Right ventricle myocardium inferior (tissue), 1 donor: ENCODE measurements at places on chromosomes 11 and 22. TPM values are rescaled to one million over a fixed set of nuclear protein-coding genes. Genes with fewer than 3 reads are reported as not detected.
A peak's percentile ranks its signal among the peaks of the same experiment; 100 is the strongest.

Gene CHADL
- 26.4 TPM for total RNA-seq

Gene OR10A2
- total RNA-seq, result not detected

Gene SCARF2
- 3.0 TPM for total RNA-seq

Gene SEPTIN5
- total RNA-seq, result 120 TPM

Gene OR52I2
- not detected for total RNA-seq

Gene PDE2A
- total RNA-seq, result 41.2 TPM

Gene TREH
- not detected for total RNA-seq

Gene APOA1
- total RNA-seq, result 5.4 TPM

Gene RBFOX2
- total RNA-seq, result 84.4 TPM

Gene OR51B5
- total RNA-seq, result not detected

Gene DGCR2
- total RNA-seq, result 29.9 TPM

Gene VWA5A
- 4.2 TPM for total RNA-seq

Gene GRM5
- not detected for total RNA-seq

Gene ZNF215
- 0.60 TPM for total RNA-seq

GRCh38 chr11:73480677-73481076, 104.5 kb downstream of the RELT start:
- no peak for DNase-seq

GRCh38 chr11:112999520-112999919, 38.3 kb downstream of the NCAM1 start:
- DNase-seq, result no peak

DNA sequence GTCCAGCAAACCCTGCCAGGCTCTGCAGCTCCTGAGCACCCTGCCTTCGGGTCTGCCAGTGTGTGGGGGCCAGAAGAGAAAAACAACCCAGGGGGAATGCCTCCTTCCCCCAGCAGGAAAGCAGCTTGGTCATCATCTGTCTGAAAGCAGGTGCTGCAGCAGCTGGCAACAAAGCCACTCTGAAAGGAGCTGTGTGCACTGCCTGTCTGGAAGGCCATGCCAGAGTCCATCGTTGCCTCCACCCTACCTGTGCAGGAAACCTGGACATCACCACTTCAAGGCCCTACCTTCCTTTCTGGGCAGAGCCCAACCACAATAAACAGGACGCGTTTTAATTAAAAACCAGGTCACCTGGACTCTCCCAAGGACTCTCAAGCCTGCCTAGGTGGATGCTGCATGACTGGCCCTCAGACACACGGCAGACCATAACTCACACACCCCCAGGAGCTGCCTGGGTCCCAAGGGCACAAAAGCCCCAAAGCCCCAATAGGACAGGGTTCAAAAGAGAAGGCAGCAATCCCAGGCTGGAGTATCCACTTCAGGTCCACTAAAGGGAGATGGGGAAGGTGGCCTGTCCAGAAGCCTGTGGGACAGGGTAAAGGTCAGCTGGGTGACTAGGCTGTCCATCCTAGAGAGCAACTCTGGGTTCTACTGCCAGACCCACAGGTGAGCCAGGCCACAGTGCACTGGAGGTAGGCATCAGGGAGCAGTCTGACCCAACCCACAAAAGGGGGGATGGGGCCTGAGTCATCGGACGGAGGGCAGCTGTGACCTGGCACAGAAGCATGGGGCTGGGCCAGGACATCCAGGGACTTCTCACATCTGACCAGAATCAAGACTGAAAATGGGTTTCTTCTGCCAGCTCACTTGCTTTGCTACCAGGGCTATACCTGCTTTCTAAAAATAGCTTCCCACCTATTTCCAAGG, 6.1 kb downstream of the GNB1L start:
- DNase-seq, result no peak

- no peak for DNase-seq
Observed at GRCh38 chr11:74318241-74318932, 6.9 kb upstream of the P4HA3 start.

DNA sequence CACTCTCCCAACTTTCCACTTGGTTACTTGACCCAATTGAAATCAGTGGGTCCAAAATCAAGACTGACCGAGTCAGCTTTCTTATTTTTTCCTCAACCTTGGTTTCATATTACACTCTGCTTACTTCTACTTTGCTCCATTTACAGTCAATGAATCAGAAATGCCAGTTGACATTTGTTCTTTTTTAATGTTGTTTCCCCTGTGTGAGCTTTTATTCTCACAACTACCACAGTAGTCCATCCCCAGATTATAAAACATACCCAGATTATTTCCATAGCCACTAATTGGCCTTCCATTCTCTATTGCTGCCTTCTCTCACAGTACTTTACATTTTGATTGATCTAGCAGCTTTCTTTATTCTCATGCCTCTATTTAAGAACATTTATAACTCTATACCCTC, 50.0 kb downstream of the DNAJC24 start:
- no peak for DNase-seq

DNA sequence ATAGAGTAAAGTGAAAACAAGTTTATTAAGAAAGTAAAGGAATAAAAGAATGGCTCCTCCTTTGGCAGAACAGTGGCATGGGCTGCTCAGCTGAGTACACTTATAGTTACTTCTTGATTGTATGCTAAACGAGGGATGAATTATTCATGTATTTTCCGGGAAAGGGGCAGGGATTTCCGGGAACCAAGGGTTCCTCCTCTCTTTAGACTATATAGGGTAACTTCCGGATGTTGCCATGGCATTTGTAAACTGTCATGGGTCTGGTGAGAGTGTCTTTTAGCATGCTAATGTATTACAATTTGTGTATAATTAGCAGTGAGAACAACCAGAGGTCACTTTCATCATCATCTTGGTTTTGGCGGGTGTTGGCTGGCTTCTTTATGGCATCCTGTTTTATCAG, 23.5 kb upstream of the SPTY2D1 start:
- DNase-seq, result no peak

DNA sequence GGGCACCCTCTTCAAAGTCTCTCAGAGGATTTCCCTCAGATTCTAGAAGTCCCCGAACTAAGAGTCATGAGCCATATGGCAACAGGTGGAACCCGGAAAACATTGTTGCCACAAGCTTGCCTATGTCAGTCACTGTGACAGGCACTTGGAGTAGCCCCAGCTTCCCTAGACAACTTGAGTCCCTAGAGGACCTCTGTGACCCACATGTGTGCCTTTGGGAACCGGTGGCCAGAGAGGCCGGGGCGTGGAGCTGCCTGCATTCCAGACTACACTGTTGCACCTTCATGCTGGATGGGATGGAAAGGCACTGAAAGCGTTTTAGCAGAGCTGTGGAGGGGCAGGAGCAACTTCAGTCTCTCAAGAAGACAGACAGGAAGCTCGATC, 12.1 kb downstream of the SLC37A2 start:
- no peak for DNase-seq

GRCh38 chr22:45308957-45309421, 745 bp upstream of the FAM118A start:
- peak; percentile 73 for DNase-seq

GRCh38 chr11:16605894-16606783, 132.3 kb upstream of the C11orf58 start:
- peak; percentile 91 for DNase-seq

DNA sequence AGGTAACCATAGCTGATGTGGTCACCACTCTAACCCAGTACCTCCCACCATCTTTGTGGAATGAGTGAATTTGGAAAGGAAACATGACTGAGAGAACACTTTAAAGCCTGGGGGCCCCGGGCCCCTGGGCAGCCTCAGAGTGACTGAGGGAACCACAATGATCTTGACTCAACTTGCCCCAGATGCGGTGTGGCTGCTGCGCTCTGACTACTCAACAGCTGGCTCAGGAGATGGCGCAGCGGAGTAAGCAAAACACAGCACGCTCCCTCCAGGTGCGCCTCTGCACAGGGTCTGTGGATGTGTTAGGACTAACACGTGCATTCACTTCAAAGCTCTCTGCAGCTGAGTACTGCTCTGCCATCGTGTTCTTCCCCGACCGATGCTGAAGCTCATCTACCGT, 5.9 kb downstream of the RNF215 start:
- peak; percentile 43 for DNase-seq

DNA sequence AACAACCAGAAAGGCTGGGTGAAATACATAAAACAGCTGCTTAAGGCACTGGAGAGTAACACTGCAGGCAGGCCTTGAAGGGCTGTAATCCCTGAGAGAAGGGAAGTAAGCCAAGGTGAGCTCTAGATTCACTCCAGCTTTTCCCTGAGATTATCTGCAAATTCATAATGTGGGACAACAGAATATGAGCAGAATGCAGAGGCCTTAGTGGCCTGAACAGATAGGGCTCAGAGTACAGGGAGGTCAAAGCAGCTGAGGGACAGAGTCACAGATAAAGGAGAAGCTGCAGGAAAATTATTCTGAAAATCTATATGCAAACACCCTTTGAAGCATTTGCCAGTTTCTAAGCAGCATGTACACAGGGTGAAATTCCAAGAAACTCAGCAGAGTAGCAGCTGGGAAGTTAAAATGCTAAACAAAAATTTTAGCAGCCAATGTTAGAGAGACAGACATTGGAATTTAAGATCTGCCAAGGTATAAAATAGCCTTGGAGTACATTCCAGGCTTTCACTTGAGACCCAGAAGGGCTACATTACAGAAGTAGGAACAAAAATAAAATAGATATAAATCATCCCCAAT, 48.1 kb upstream of the CWF19L2 start:
- no peak for DNase-seq

DNA sequence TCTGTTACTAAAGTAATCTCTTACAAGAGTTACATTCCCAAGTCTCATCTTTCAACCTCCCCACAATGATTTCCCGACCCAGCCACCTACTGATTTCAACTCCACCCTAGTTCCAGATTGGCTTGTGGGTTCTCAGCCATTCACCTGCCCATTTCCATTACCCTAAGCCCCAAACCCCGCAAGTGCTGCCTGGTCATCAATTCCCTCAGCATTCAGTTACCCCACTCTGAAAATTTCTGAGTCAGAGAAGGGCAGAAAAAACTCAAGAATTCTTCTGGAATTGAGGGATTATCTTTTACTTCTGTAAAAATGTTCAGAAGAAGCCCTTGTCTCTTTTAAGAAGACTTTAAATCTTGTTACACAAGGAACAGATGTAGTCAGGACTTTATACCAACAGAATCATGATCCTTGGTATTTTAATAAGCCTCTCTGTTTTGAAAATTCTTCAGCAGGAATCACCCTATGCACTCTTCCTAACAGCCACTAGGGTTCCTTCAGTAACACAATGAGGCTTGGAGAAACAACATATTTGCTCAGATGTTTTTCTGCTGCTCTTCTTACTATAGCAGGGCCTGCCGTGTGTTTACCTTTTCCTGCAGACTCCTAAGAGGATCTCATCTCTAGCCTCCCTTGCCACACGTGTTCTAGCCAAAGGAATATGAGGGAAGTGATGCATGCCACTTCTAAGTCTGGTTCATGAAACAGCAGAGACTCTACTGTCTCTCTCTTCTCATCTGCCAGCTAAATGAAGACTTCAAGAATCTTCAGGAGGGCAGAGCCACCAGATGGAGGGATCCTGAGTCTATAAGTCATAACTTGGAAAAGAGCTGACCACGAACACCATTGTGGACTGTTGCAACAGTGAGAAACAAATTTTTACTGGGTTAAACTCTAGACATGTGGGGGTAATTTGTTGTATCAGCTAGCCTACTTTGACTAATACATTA, 29.3 kb upstream of the PAMR1 start:
- DNase-seq, result no peak

DNA sequence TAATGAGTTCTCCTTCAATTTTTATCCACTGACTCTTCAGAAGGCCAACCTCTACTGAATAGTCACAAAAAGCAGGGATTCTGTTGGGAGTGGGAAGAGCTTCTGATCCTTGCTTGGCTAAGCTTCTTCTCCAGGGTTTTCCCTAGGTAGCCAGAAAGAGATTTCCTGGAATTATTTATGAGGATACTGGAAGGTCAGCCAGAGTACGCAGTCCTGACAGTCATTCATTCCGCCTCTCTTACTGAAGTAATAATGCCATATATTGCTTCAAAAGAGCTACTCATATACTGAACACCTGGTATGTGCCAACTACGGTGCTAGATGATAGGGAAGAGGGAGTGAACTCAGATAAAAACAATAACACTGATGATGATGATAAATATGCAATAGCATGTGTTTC, 116.1 kb downstream of the CCDC34 start:
- DNase-seq, result no peak

DNA sequence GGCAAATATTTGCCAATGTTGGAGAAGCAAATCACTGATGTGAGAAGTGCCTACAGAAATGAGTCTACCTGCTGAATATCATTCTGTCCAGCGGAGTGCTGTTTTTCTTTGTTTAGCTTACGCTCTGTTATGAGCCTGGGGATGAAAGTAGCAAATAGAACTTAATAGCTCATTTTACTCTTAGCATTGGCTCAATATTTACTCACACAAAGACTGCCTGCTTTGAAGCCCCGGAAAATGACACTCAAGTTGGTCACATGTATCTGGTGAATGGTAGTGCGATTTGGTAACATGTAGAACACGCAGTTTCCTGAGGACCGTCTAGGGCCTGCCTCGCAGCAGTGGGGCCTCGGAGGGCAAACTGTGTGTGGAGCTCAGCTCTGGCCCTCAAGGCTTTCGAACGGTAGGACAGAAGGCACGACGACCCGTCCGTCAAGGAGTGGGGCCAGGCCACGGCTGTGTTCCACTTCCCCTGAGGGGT, 38.9 kb downstream of the TBC1D22A start:
- DNase-seq, result no peak

- no peak for DNase-seq
Observed at GRCh38 chr11:37504060-37504611, 906.1 kb upstream of the RAG2 start.

DNA sequence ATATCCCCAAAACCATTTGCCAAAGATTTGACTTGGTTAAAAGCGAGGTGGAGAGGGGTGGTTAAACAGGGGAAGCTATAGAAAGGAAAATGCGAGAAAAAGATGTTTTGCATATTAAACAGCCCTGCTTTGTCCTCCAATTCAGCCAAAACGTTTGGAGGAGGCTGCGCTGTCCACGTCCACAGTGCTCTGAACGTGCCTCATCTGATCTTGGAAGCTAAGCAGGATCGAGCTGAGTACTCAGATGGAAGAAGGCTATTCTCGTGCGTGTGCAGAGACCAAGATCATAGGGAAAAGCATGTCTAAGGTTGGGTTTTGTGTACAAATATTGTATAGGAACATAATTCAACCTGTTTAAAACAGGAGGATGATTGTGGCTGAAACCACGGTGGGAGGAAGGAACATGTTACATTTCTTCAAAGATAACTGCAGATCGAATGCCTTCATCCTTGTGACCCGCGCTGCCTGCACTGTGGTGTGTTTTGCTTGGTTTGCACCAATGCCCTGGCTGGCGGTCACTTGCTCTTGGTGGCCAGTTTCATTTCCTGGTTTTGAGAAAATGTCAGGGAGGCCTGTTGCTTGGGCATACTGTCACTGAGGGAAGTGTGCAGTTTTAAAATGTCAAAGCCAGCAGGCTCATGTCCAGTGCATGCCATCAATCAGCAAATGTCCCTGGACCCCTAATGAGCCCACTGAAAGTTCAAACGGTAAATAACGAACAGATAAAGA, 40.4 kb downstream of the FLI1 start:
- DNase-seq, result peak; percentile 81
